ENCODE measurements at places on chromosomes 5 and 9.
A peak's percentile ranks its signal among the peaks of the same experiment; 100 is the strongest.

- no peak for DNase-seq
Observed at GRCh38 chr5:140005145-140005591, 37.9 kb downstream of the NRG2 start.

DNA sequence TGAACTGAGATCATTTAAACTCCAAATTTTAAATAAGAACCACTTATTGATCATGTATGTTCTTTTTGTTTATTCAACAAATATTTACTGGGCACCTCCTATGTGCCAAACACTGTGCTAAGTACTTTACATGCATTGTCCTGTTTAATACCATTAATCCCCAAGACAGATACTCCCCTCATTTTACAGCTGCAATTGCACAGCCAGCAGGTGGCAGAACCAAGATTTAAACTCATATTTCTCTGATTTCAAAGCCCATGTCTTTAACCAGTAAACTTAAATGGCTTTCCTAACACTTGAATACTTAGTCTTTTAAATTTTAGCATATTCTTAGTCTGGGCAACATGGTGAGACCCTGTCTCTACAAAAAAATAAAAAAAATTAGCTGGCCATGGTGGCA, 43.4 kb upstream of the KIAA1958 start:
- DNase-seq = no peak

DNA sequence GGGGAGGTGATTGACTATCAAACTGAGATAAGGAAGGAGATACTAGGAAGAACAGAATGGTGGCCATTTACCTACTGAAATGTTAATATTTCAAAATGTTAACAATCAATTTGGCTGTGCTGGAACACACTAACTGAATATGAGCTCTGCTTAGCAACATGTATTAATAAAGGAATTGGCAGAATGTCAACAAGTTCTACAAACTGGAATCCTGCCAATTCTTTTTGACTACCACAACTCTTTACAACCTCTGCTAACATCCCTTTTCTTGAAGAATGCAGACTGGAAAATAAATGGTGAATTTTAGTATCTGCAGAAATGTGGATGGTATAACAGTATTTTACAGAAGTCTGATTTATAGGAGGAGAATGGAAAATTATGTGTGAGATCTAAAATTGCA, 446.4 kb downstream of the ISL1 start:
- no peak for DNase-seq

- no peak for DNase-seq
Observed at GRCh38 chr9:112166176-112167140, 8.6 kb downstream of the SUSD1 start.

- DNase-seq = no peak
Observed at GRCh38 chr5:153088538-153088937, 401.9 kb upstream of the GRIA1 start.

- no peak for DNase-seq
Observed at GRCh38 chr9:125987420-125987819, 240.2 kb downstream of the PBX3 start.

DNA sequence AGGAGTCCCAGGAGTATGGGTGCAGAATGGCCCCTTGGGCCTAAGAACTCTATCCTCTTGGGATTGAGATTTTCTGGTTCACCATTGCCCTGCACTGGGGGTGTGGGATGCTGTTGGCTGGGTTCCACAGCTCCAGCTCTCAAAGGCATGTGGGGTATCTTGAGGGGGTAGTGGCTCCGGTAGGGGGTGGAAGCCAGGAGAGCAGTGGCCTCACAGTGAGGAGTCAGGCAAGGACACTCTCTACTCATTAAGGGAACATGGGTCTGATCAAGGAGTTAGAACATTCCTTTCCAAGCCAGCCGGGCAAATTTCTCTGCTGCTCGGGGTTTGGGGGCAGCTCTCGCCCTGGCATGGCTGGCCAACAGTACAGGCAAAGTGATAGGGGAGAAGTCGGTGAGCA, 33.0 kb downstream of the LARP1 start:
- DNase-seq = no peak

- DNase-seq = peak; percentile 10
Observed at GRCh38 chr5:132492386-132493125, 2.0 kb upstream of the IRF1 start.

DNA sequence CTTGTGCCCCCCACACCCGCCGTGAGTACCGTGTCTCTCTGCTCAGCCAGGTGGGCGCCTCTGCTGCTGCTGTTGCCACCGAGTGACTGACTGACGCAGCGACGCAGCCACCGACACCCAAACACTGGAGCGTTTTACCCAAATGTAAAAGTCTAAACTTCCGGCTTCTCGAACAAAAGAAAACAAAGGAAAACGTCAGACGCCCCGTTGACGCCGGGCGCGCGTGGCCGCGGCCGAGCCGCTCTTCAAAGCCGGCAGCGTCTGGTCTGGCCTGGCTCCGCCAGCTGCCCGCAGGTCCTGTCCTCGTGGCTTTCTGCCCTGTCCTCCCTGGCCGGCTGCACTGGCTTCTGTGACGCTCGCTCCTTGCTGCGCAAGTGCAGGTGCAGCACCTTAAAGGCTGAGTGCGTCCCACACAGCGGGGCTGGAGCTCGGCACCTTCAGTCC, 41.4 kb upstream of the CLPTM1L start:
- peak; percentile 92 for DNase-seq

- DNase-seq = no peak
Observed at GRCh38 chr5:20656262-20656661, 668.3 kb upstream of the CDH18 start.

GRCh38 chr5:14491015-14491915, 90.3 kb upstream of the OTULINL start:
- DNase-seq = no peak

- peak; percentile 56 for DNase-seq
Observed at GRCh38 chr9:5629312-5630080, 589 bp downstream of the RIC1 start.

GRCh38 chr5:34622098-34622400, 34.1 kb upstream of the RAI14 start:
- DNase-seq = no peak

- peak; percentile 90 for DNase-seq
Observed at GRCh38 chr5:143355710-143356109, 47.8 kb downstream of the NR3C1 start.

GRCh38 chr5:50856401-50857119, 190.1 kb downstream of the PARP8 start:
- no peak for DNase-seq

GRCh38 chr5:124104821-124105220, 592.8 kb downstream of the CSNK1G3 start:
- DNase-seq = no peak

- DNase-seq = no peak
Observed at GRCh38 chr5:160486573-160486972, 64.9 kb downstream of the PTTG1 start.
